ENCODE measurements at places on chromosomes 1 and 21.

DNA sequence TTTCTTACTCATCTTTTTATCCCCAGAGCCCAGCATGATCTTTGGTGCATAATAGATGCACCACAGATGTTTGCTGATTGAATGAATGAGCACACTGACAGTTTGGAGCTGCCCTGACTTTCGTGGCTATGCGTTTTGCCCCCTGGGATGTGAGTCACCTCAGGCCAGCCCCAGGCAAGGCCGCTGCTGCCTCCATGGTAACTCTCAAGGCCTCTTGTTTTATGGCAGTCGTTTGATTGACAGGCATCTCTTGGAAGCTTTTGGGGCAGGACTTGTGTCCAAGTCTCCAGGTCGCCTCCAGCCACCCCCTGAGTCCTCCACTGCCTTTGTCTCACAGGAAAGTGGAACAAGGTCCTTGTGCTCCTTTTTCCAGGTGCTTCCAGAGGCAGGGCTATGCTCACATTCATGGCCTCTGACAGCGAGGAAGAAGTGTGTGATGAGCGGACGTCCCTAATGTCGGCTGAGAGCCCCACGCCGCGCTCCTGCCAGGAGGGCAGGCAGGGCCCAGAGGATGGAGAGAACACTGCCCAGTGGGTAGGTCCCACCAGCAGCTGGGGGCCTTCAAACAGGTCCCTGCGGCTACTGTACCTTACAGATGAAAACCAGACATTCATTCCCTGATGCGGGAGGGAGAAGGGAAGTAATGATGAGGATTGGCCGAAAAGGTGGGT is 11.2 kb downstream of the PSEN2 start:
- DNase-seq, result no peak

GRCh38 chr1:46133181-46133658 is 791 bp upstream of the PIK3R3 start:
- DNase-seq, result no peak

DNA sequence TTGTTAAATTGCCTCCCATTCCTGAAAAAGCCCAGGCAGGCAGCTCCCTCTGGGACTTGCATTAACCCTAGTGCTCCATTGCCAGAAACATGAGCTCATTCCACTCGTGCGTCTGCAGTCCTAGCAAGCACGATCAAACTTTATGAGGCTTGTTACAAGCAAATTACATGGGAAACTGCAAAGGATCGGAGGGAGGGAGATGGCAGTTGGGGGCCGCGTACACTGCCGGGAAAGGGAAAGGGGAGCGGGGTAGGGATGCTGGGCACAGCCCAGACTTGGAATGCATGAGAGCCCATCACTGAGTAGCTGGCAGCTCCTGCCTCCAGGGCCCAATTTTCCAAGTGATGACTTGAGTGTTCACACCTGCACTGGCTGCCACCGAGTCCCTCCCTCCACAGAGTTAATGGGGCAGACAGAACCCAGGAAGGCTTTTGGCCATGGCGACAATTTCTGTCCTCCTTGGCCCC is 169.9 kb downstream of the BRINP2 start:
- DNase-seq, result no peak

DNA sequence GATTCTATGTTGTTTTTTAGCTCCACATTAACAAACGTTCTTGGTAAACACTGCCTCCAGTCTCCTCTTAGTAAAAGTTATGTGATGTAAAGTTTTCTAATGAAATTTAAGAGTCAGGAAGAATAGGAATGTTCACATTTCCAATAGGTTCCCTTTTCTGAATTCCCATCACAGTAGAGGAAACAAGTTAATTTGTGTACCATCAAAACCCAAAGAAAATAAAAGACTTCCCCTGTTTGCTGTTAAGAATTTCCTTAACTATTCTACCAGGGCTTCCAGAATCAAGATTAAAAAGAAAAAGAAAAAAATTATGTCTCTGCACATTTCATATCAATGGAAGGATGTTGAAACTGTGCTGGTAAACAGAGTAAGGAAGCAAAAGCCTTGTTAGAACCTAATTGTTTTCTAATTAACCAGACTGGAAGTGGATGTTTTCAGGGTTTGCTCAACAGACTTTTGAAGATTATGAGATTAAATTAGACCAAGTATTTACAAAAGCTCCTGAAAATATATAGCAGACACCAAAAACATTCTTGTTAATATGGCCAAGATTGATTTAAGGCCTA is 43.4 kb upstream of the PALMD start:
- DNase-seq, result no peak

DNA sequence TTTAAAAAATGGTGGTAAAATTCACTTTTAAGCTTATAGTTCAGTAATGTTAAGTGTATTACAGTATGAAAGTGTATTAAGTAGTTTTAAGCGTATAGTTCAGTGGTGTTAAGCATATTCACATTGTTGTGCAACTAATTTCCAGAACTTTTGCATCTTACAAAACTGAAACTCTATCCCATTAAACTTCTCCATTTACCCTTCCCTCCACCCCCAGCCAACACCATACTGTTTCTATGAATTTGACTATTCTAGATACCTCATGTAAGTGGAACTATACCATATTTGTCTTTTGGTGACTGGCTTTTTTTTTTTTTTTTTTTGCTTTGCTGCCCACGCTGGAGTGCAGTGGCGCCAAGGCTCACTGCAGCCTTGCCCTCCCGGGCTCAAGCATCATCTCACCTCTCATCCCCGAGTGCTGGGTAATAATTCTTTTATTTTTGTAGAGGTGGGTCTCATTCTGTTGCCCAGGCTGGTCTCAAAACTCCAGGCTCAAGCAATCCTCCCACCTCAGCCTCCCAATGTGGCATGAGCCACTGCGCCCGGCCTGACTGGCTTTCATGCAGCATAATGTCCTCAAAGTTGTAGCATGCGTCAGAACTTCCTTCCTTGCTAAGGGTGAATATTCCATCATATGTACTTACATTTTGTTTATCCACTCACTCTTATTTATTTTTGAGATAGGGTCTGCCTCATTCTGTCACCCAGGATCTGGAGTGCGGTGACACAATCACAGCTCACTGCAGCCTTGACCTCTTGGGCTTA is 45.1 kb upstream of the BMP8B start:
- DNase-seq, result no peak

GRCh38 chr1:81314513-81315233 is 486.1 kb upstream of the ADGRL2 start:
- DNase-seq, result no peak

DNA sequence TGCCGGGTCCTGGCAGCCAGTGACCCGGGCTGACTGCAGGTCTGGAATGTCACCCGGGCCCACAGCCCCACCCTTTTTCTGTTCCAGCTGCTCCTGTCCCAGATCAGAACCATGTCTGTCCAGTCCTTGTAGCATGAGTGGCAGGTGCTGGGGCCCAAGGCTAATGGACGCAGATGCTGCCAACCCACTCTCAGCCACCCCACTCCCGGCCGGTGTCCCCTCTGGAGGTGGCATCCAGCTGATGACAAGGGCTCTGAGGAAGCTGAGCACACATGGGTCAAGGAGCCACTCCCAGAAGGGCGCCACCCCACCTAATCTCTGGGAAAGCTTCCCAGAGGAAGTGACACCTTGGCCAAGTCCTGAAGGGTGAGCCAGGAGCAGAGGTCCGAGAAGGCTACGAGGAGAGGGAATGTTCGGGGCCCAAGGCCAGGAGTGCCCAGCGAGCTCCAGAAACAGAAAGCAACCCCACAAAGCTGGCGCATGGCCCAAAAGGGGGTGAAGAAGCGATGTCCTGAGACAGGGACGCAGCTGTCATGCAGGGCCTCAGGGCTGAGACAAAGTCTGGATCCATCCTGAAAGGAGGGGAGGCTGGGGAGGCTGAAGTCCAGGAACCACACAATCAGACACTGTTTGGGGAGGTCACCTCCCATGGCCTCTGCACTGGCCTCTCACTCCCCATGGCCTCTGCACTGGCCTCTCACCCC is 39.5 kb downstream of the ACOT7 start:
- no peak for DNase-seq

- no peak for DNase-seq
These were observed 16.1 kb downstream of the F5 start for GRCh38 chr1:169570172-169570574.

DNA sequence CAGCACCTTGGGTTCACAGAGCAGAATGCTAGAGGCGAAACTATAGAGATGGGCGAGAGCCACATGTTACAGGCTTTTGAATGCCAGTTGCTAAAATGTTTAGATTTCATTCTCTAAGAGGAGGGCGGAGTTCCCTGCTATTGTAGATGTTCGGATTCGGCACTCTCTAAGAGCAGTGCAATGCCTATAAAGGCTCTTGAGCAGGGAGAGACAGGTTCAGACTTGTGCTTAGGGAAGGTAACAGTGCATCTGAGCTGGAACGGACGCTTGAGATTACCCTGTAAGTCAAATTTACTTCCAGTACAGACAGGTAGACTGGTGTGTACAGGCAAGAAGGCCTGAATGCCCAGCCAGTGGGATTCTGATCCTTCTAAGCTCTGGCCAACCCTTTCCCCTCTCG is 15.3 kb downstream of the LURAP1 start:
- no peak for DNase-seq

DNA sequence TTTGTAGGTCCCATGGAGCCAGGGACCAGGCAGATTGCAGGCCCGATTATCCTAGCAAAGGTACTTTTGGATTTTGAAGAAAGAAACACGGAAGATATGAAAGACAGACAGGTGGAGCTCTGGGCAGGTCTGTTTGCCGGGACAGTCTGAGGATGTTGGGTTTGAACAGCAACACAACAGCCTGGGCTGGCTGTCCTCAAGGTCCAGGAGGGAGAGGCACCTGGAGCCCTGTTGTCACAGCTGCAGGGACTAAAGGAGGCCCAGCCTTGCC is 14.6 kb downstream of the H6PD start:
- DNase-seq, result no peak

GRCh38 chr1:220123889-220124288 is 30.0 kb downstream of the IARS2 start:
- peak; percentile 9 for DNase-seq
